ENCODE measurements at places on chromosomes 13 and 19. TPM values are rescaled to one million over a fixed set of nuclear protein-coding genes. Genes with fewer than 3 reads are reported as not detected.

DNA sequence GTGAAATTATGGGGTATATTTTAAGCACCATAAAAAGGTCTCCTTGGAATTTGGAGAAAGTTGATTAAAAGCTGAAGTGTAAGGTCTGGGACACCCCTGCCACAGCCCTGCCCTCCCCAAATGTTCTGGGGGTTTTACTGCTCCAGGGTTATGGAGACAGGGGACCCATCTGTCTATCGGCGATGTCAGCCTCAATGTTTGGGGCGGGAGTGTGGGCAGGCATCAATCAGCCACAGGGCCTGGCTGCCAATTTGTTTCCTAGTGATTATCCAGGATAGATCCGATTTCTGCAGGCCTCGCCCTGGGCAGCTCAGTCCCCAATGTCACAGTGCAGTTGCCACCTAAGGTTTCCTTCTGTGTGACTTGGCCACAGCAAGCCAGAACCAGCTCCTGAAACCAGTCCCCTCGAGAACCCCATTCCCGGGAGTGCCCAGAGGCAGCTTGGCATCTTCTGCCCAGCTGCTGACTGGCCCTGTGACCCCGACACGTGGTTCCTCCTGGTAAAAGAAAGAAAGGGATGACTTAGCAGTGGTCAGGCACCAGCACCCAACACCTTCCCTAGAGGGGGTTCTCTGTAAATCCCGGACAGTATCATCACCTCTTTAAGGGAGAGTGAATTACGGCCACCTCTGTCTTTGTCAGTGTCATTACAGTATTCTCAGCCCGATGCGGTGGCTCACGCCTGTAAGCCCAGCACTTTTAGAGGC is 41.6 kb downstream of the MYO9B start:
- DNase-seq: no peak

The CCDC159 gene
- 69.6 TPM for total RNA-seq

DNA sequence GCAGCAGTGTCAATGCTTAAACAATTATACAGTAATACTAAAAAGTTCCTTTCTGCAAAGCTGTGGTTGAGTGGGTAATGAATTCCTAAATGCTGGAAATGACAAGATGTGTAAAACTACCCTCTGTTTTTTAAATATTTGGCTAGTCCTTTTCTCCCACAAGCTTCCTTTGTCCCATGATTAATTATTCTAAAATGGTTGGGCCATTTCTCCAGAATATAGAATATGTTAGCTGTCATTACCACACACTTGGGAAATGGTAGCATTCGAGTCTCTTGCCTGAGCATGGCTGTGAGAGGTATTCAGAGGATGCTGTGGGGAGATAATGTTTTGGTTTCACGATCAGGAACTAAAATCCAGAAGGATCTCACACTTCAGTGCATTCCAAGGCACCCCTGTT is 1185.8 kb downstream of the UQCRFS1 start:
- DNase-seq: no peak

GRCh38 chr13:55963934-55964333 is 1176.8 kb upstream of the PRR20A start:
- DNase-seq: no peak

DNA sequence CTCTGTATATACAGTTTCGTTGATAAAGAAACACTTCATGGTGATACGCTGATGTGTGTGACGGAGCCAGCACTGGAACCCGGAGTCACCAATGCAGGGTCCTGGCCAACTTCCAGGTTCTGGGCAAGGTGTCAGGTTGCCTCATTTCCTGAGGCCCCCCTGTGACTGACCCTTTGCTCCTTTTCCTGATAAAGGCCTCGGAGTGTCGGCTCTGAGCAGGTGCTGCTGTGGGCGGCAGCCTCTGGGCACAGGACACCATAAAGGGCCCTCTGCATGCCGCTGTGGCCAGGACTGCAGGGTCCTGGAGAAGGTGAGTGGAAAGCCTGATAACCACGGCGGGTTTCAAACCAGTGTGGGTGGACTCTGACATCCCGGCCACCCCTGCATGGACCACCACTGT is 17.3 kb upstream of the MYDGF start:
- DNase-seq: no peak

- DNase-seq: no peak
Observed at GRCh38 chr19:42276821-42277220, 7.8 kb downstream of the CIC start.

GRCh38 chr13:26186118-26186870 is 35.8 kb downstream of the RNF6 start:
- peak; percentile 88 for DNase-seq

DNA sequence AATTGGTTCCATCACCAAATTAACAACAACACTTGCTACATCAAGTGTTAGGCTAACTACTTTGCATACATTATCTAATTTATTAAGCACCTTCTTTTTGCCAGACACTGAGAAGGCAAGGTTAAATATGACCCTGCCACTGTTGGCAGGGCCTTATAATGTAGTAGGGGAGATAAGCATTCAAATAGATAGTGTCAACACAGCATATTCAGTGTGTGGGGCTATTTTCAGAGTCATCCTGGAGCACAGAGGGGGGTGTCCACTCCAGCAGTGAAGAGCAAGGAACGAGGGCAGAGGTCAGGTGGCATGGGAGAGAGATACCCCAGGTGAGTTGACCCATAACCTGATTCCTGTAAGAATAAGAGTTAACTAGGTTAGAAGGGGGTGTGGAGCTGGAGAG is 121.6 kb downstream of the COG6 start:
- no peak for DNase-seq

Data from T-cell (primary cell).